ENCODE measurements at places on chromosomes 5 and 9.

DNA sequence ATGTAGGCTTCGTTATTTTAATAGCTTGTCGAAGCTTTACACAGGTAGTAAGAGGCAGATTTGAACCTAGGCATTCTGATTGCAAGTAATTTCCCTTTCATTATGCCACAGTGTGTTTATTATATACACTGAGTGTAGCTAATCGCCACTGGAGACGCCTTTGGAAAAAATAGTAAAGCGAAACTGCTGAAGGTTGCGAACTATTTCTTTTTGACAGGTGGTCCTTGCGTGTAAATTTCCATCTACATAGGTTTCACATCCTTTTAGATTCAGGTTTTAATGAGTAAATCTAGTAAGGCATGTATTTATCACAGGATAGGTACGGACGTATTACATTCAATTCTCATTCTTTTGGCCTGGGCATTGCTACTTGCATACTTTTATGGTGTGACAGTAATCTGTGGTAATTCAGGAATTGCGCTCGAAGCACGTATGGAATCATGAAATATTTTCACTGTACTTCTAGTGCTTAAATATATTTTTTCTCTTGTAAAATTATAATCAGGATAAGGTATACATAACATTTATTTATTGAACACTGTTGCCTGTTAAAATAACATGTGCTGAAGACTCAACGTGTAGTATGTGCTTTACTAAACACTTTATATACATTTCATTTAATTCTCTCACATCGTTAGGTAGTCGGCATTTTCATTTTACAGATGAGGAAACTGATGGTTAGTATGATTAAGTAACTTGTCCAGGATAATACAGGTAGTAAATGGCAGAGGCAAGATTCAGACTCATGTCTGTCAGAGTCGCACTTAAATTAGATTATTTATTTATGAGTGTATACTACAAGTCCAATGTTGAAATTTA lies 1.8 kb downstream of the MARCHF6 start:
- no peak for DNase-seq

- no peak for DNase-seq
Measured at GRCh38 chr5:15008476-15008875, 136.9 kb upstream of the ANKH start.

- DNase-seq = no peak
Measured at GRCh38 chr9:32665101-32665500, 29.6 kb upstream of the TAF1L start.

- peak; percentile 54 for DNase-seq
Measured at GRCh38 chr9:33133186-33133585, 34.0 kb downstream of the B4GALT1 start.

GRCh38 chr5:17256171-17256570 lies 38.7 kb downstream of the BASP1 start:
- no peak for DNase-seq

- DNase-seq = no peak
Measured at GRCh38 chr9:35675204-35675603, 1.5 kb downstream of the CA9 start.

DNA sequence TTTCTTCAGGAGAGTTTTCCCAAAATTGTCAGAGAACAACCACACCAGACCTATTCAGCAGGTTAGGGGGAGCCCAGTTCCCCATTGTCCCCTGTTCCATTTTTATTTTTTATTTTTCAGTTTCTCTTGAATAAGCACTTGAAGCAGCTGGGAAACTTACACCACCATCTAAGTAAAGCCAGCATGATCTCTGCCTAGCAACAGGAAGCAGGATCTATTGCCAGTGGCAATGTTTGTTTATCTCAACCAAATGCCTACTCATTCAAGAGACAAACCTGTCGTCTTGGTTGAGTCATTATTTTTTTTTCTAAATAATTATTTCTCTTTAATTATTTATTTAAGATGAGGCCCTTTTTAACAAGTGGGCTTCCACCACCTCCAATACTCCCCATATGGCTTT lies 379.3 kb downstream of the PLK2 start:
- DNase-seq = no peak

GRCh38 chr9:91949392-91949945 lies 559 bp downstream of the ROR2 start:
- DNase-seq = no peak

DNA sequence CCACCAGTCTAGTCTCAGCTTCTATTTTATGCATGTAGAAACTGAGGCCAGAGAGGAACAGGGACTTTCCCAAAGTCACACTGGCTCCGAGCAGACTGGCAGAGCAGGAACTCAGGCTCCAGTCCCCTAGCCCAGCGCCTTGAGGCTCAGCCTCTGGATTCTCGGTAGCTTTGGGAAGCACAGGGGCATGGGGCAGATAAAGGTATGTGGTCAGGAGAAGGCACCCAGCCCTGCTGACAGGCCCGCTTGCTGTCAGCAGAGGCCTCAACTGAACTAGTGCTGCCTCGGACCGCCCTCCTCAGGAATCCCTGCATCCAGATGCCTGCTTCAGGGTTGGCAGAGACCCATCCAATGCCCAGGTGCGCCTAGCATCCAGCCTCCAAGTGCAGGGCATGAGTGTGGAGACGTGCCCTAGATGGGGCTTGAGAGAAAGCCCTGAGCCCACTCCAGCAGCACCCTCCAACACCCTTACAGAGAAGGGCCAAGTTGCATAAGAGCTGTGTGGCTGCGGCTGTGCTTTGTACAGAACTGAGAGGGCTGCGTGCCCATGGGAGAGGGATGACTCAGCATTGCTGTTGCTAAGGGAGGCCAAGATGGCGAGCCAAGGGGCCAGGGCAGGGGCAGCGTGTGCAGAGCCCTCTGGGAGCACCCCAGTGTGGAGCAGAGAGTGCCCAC lies 168.6 kb downstream of the MACROH2A1 start:
- DNase-seq = peak; percentile 73

- no peak for DNase-seq
Measured at GRCh38 chr5:103601314-103601713, 38.7 kb upstream of the NUDT12 start.

DNA sequence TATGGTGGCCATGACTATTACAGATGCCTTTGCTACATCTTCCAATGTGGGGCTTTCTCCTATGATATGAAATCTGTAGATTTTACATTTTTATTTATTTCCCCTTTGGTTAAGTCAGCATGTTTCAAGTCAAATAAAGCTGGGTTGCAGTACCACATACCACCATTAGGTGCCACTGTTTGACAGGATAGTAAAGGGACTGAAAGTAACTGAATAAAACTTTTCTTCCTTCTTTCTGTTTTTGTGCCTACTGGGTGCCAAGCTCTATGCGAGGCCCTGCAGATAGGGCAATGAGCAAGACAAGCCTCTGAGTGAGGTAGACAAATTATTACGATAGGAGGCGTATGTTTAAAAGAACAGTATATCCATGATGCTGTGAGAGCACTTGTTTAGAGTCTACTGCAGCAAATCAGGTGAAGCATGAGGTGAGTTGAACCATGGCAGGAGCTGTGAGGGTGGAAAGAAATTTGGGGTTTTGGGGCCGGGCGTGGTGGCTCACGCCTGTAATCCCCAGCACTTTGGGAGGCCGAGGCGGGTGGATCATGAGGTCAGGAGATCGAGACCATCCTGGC lies 64.8 kb downstream of the GDNF start:
- no peak for DNase-seq

Measured in head of caudate nucleus (tissue), 42 donors.